Stimulated activated naive B cell treated with anti-CD40 and anti-IgM and Interleukin-4, amounts not matched to agents 10 μg/mL and 1 μg/mL and 100 μg/mL, for 72 hours (primary cell): ENCODE measurements at places on chromosomes 2 and 18.
A peak's percentile ranks its signal among the peaks of the same experiment; 100 is the strongest.

DNA sequence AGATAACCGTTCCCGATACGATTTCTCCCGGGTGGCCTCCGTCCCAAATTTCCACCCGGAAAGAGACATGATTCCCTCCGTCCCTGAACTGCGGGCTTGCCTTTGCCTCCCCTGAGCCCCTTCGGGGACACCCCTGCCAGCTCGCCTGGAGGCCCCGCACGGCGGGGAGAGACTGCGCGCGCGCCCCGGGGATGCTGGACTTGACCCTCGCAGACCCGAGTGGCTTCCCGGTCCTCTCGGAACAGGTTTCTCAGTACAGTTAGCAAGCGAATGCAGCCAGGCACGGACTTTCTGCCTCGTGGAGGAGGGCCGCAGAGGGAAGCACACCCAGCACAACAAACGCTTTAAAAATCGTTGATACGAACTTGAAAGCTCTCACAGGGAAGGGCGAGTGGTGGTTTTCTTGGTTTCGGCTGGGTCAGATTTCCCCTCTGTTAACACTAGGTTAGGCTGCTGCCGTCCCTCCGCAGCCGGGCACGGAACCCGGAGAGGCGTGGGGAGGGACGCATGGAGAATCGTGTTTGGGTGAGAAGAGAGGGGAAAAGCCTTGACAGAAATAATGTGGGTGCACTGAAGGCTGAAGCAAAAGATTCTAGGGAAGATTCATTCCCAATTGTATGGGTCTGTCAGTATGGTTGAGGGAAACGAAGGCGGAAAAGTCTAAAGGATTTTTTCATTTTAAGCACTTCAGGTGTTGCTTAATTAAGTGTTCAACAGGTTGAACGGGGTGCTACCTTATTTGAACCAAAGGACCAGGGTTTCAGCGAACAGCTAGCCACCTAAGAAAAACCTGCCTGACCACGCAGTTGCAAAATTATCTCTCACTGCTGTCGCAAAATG is 916 bp downstream of the TNFRSF11A start:
- H3K36me3 ChIP-seq = peaks cover 3% of the 10 kb centered on the region
- peaks cover 65% of the 10 kb centered on the region for H3K27me3 ChIP-seq
- no peak for DNase-seq
- peak overlapping the region; percentile 44 for H3K27ac ChIP-seq
- H3K4me1 ChIP-seq = peaks cover 36% of the 10 kb centered on the region

- H3K27ac ChIP-seq = no peak overlapping the region
- no peak for DNase-seq
- no peaks in the 10 kb centered on the region for H3K36me3 ChIP-seq
- no peaks in the 10 kb centered on the region for H3K4me1 ChIP-seq
- no peak overlapping the region for H3K4me3 ChIP-seq
These were observed 7.1 kb downstream of the KCNE4 start for GRCh38 chr2:223058952-223059716.

GRCh38 chr2:204673877-204674276 is 128.6 kb downstream of the PARD3B start:
- no peaks in the 10 kb centered on the region for H3K4me1 ChIP-seq
- no peak for DNase-seq
- H3K27ac ChIP-seq = no peak overlapping the region

- H3K27ac ChIP-seq = no peak overlapping the region
- H3K4me1 ChIP-seq = no peaks in the 10 kb centered on the region
- no peaks in the 10 kb centered on the region for H3K36me3 ChIP-seq
These were observed 100.2 kb downstream of the AGAP1 start for GRCh38 chr2:235594041-235594440.

DNA sequence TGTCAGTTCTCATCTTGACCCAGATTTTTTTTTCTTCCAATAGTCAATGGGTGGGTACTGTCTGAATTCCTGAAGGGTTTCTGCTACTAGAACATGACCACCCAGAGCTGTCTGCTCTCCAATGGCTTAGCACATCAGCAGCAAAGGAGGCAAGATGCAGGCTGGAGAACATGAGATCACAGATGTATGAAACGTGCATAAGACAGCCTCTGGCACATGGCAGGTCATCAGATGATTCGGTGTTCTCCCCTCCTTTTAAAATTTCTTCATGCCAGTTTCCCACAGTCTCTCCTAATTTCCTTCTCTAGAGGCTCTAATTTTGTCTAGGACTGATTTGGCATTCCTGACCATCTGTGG is 359.3 kb upstream of the TNP1 start:
- no peak overlapping the region for H3K4me3 ChIP-seq
- no peak overlapping the region for H3K27ac ChIP-seq
- peaks cover 48% of the 10 kb centered on the region for H3K27me3 ChIP-seq
- H3K36me3 ChIP-seq = peaks cover 6% of the 10 kb centered on the region

- H3K27ac ChIP-seq = no peak overlapping the region
- no peaks in the 10 kb centered on the region for H3K4me1 ChIP-seq
- H3K27me3 ChIP-seq = no peaks in the 10 kb centered on the region
These were observed 1118.2 kb downstream of the DPP10 start for GRCh38 chr2:115560666-115561065.

- DNase-seq = no peak
- no peaks in the 10 kb centered on the region for H3K27me3 ChIP-seq
- no peak overlapping the region for H3K27ac ChIP-seq
- no peak overlapping the region for H3K4me3 ChIP-seq
- H3K4me1 ChIP-seq = peaks cover 34% of the 10 kb centered on the region
- H3K36me3 ChIP-seq = no peaks in the 10 kb centered on the region
These were observed 71.2 kb upstream of the DOCK10 start for GRCh38 chr2:225113371-225114015.

GRCh38 chr2:16625759-16626158 is 39.9 kb downstream of the CYRIA start:
- peaks cover 36% of the 10 kb centered on the region for H3K36me3 ChIP-seq
- H3K27ac ChIP-seq = peak overlapping the region; percentile 93
- DNase-seq = peak; percentile 58
- H3K4me3 ChIP-seq = peak overlapping the region; percentile 66
- H3K4me1 ChIP-seq = peaks cover 90% of the 10 kb centered on the region
